ENCODE measurements at places on chromosomes 12 and 14. TPM values are rescaled to one million over a fixed set of nuclear protein-coding genes. Genes with fewer than 3 reads are reported as not detected.

The PRH2 gene
- total RNA-seq, result not detected

The LMO3 gene
- total RNA-seq, result 54.3 TPM

The GEMIN2 gene
- total RNA-seq, result 65.3 TPM

GRCh38 chr14:28496364-28496763 is 270.2 kb upstream of the FOXG1 start:
- no peaks in the 10 kb centered on the region for H3K36me3 ChIP-seq
- no peak for DNase-seq
- no peak overlapping the region for H3K4me3 ChIP-seq
- no peaks in the 10 kb centered on the region for H3K4me1 ChIP-seq
- H3K27ac ChIP-seq, result no peak overlapping the region
- H3K27me3 ChIP-seq, result no peaks in the 10 kb centered on the region

- H3K27me3 ChIP-seq, result no peaks in the 10 kb centered on the region
- H3K36me3 ChIP-seq, result no peaks in the 10 kb centered on the region
- H3K27ac ChIP-seq, result no peak overlapping the region
- no peak overlapping the region for H3K4me3 ChIP-seq
- H3K4me1 ChIP-seq, result no peaks in the 10 kb centered on the region
These were observed 12.8 kb upstream of the NRDE2 start for GRCh38 chr14:90344331-90345238.

- H3K4me1 ChIP-seq, result peaks cover 7% of the 10 kb centered on the region
- no peak overlapping the region for H3K27ac ChIP-seq
- no peaks in the 10 kb centered on the region for H3K27me3 ChIP-seq
- no peak overlapping the region for H3K4me3 ChIP-seq
- no peak for DNase-seq
These were observed 35.9 kb upstream of the TMTC2 start for GRCh38 chr12:82650627-82651337.

- H3K36me3 ChIP-seq, result no peaks in the 10 kb centered on the region
- H3K27ac ChIP-seq, result no peak overlapping the region
- H3K4me1 ChIP-seq, result peaks cover 19% of the 10 kb centered on the region
These were observed 11.0 kb downstream of the SPRYD3 start for GRCh38 chr12:53067993-53068770.

DNA sequence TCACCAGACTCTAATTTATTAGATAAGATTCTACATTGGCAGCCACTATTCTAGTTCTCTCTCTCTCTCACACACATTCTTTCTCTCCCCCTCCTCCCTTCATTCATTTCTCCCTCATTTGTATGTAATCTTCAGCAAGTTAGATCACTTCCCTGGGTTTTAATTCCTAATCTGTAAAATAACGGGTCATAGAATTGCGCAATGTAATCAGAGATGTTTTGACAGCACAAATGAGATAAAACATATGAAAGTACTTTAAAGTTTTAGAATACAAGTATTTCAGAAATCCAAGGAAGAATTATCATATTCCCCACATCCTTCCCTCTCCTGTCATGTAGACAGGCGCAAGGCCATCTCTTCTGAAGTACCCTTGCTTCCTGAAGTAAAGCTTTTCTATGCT is 21.7 kb downstream of the STYK1 start:
- no peak overlapping the region for H3K27ac ChIP-seq
- H3K27me3 ChIP-seq, result no peaks in the 10 kb centered on the region
- no peak overlapping the region for H3K4me3 ChIP-seq
- H3K4me1 ChIP-seq, result no peaks in the 10 kb centered on the region

GRCh38 chr12:92186038-92186470 is 40.4 kb upstream of the BTG1 start:
- H3K4me1 ChIP-seq, result peaks cover 13% of the 10 kb centered on the region
- DNase-seq, result no peak
- H3K36me3 ChIP-seq, result no peaks in the 10 kb centered on the region
- H3K27me3 ChIP-seq, result no peaks in the 10 kb centered on the region

- H3K36me3 ChIP-seq, result no peaks in the 10 kb centered on the region
- peak; percentile 72 for DNase-seq
- H3K4me1 ChIP-seq, result no peaks in the 10 kb centered on the region
- no peak overlapping the region for H3K4me3 ChIP-seq
- no peaks in the 10 kb centered on the region for H3K27me3 ChIP-seq
These were observed 128.0 kb downstream of the KCNA5 start for GRCh38 chr12:5171701-5172100.
